ENCODE measurements at places on chromosomes 16 and 17.

GRCh38 chr17:79905832-79906231 is 66.6 kb upstream of the CBX4 start:
- DNase-seq, result no peak

DNA sequence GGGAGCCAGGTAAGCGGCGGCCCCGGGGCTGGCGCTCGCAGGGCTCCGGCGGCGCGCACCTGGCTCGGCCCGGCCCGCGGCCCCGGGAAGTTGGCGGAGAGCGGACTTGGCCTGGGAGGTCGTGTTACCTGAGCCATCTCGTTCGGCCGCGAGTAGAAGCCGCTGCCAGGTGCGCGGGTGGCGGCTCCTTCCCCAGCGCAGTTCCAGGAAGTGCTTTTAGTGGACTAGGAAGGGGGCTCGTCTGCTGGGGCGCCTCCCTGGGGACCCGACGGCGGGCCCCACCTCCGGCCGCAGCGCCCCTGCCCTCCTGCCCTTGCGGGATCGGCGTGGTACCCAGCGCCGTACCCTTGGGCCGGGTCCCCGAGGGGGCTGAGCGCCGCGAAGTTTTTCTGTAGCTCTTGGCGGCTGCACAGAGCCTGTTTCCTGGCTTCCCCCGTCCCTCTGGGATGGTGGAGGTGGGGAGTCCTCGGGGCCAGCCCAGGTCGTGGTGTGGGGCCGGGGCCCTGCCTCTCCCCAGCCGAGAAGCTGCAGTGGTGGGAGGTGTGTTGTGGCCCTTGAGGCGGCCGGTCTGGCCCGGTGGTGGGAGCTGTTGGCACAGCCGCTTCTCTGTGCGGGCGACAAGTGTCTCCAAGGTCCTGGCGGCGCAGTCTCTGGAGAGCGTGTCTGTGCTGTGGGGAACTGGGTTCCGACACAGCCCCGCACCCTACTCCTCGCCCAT is 96.9 kb downstream of the RAB11FIP4 start:
- no peak for DNase-seq

DNA sequence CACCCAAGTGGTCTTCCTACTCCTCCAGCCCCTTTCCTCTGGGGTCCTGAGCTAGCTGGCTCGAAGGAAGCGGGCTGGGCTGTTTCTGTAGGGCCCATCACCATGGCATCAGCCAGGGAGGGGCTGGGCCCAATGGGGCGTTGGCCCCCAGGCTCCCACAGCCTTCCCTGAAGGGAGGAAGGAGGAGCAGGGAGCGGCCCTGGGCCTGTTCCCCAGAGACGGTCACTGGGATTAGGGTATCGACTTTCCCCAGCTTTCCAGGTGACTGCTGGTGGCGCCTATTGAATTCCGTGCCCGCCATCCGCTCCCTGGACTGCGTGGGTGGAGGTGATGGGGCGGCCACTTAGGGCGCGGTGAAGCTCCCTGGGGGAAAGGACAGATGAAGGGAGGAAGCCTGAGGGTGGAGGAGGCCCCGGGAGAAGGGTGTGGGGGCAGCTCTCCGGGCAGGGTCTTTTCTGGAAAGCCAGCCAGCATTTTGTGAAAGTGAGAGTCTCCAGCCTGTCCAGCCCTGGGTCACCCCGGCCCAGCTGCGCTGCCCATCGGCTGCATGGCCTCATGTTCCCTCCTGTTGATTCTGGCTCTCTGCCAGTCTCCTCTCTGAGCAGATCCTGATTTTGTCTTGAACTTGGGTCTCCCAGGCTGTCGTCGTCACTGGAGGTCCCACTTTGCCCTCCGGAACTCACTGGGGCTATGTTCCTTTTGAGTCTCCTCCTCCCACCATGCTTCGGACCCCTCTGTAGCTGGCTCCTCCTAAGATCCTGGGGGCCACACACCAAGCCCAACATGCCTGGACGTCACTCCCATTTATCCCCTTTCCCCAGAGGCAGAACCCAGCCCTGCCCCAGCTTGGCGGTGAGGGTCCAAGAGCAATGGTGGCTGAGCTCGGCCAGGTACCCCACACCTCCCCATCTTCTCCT is 9.8 kb downstream of the NHERF1 start:
- DNase-seq, result no peak

GRCh38 chr16:9077091-9077809 is 14.2 kb upstream of the HAPSTR1 start:
- DNase-seq, result no peak

GRCh38 chr17:4986403-4986802 is 1.1 kb downstream of the CAMTA2 start:
- DNase-seq, result no peak

DNA sequence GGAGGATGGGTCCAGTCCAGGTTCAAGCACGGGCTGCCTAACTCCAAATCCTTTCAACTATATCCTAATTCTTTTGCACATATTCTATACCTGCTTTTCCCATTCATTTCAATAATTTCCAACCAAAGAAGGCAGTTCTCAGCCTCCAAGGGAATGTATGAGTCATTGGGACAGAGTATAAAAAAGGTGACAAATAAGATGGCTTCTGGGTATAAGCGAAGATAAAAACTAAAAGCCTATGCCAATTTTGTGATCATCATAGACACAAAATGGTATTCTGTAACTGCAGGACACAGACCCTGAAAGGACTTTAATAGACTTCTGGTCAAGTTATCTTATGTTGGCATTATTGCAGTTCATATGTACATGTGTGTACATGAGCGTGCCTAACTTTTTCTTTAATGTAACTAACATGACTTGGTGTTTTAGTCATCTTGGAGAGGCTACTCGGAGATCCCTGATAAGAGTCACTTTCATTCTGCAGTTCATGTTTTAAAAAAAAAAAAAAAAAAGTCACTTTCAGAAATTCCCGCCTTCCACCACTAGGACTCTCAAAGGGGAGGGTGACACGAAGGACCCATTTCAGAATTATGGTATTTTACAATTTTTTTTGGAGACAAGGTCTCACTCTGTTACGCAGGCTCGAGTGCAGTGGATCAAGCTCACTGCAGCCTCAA is 17.3 kb downstream of the COG1 start:
- no peak for DNase-seq

GRCh38 chr17:33511670-33512069 is 218.6 kb upstream of the ASIC2 start:
- DNase-seq, result no peak

DNA sequence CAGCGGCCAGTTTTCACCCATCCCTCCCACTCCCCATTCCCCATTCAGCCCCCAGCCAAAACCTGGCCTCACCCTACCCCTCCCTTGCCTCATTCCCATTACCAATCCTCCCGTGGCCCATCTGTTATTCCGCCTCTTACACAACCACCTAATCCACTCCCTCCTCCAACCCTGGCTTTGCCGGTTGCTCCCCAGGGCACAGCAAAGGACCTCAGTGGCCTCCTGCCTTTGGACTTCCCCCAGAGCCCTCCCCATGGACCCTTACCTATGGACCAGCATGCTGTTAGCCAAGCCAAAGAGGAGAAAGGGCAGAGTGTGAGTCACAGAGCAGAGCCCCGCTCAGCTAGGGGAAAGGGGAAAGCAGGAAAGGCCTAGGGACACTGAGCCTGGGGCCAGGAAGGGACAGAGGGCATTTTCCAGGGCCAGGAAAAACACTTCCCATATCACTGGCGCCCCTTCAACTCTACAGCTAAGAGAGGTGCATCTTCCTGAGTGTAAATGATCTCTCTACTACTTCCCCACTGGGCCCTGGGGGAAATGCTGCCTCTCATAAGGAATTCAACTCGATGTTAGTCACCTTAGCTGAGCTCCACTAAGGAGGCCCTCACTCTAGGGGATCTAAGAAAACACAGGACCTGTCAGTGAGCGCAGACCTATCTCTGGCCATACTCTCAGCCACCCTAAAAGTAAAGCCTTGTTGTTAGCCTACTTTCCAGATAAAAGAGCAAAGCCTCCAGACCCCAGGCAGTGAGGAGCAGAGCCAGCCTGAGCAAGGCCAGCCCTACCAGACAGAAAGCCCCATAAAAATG is 10.6 kb downstream of the PEMT start:
- DNase-seq, result no peak

- DNase-seq, result peak; percentile 11
These were observed 4.7 kb upstream of the FSCN2 start for GRCh38 chr17:81523402-81524038.

GRCh38 chr16:75099738-75100602 is 16.6 kb downstream of the LDHD start:
- no peak for DNase-seq

- no peak for DNase-seq
These were observed 169.2 kb downstream of the HAPSTR1 start for GRCh38 chr16:9260666-9261065.

GRCh38 chr16:3259836-3260235 is 3.4 kb upstream of the MEFV start:
- no peak for DNase-seq

GRCh38 chr17:80837711-80838110 is 153.9 kb upstream of the CHMP6 start:
- DNase-seq, result no peak

DNA sequence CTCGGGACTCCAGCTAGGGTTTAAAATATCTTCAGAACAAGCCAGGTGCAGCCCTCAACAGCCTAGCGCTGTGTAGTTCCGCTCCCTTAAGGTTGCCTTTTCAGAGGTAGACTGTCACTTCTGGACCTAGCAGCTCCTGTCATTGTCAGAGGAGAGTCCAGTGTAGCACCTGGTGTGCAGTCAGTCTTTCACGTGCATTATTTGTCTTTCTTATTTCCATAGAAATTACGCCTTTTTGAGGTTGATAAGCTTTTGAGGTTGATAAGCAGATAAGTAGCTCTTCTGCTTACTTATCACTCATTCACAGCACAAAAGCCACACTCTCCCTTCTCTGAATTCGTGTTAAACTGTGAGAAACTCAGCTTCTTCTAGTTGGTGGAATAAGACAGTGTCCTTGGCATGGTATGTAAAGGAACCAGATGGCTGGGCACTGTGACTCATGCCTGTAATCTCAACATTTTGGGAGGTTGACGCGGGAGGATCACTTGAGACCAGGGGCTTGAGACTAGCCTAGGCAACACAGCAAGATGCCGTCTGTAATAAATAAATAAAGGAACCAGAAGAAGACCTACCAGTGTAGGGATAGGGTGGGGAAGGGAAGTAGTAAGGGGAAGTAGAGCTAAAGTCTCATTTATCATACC is 10.2 kb downstream of the EEF2K start:
- no peak for DNase-seq

DNA sequence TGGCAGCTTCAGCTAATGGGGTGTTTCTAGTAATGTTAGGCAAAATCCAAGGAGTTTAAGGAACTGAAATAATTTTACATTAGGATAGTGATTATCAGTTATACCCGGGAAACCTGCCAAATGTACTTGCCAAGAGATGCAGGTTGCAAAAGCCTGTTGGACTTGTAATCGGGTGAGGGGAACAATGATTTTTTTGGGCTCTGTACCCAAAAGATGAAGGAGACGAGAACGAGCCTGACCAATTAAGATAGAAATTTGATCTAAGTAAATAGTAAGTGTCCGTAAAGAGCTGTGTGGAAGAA is 56.3 kb upstream of the ARL4D start:
- DNase-seq, result no peak

GRCh38 chr16:75011634-75012307 is 12.9 kb downstream of the ZNRF1 start:
- no peak for DNase-seq

GRCh38 chr17:78429618-78429995 is 51.2 kb downstream of the PGS1 start:
- no peak for DNase-seq

DNA sequence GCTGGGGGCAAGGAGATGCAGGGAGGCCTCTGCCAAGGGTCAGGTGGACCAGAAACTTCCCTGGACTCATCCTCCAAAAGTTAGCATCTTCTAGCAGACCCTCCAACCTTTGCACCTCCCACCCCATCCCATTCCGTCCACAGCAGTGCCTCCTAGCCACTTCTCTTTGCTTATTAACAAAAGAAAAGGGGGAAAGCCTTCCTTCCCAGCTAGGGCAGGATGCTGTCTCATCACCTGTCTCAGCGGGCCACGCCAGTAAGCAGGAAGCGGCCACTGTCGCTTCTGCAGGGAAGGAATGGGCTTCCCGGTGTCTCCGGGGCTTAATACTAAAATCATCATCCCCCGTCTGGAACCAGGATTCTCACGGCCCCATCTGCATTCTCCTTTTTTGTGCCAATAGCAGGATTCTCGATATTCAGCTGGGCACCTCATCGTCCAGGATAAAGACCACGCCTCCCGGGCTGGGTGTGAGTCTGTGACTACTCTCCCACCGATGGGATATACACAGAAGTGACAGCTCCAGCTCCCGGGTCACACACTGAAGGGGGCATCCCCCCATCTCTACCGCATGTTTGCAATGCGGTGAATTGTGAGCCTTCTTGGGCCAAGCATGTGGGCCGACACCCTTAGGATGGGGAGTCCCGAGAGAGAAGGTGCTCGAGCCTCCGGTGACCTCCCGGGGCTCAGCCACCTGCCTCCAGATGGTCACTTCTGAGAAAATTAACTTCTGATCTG is 15.5 kb upstream of the RBFOX3 start:
- DNase-seq, result no peak

GRCh38 chr16:12455287-12455798 is 348.3 kb downstream of the CPPED1 start:
- no peak for DNase-seq

DNA sequence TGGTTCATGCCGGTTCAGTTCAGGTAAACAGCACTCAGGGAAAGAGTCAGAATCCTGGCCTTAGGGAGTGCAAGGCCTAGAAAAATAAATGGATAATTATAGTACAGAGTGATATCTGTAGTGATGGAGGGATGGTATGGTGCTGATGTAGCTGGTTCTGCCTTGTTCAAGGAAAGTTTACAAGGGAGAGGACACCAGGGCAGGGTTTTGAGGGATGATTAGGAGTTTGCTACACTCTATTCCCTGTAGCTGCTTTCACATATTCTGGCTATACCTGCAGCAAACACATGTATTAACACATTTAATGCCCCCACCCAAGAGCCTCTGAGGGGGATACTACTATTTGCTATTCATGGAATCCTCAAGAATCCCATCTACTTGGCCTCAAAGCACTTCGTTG is 1.7 kb upstream of the NOS2 start:
- DNase-seq, result no peak

- no peak for DNase-seq
These were observed 641.0 kb upstream of the EEF2KMT start for GRCh38 chr16:5738586-5738985.

DNA sequence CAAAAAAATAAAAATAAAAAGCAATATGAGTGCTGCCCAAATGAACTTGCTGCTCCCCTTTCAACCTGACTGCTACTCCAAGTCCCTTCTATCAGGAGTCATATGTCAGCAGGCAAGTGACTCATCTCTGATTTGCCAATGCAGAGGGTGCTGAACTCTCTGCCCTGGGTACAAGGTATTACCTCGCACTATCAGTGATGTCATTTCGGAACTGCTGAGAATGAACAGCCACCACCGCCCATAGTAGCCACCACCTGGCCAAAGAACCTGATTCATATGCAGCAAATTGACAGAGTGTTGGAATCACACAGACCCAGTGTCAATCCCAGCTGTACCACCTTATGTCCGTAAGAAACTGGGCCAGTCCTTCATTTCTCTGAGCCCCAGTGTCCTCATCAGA is 31.2 kb downstream of the LYRM9 start:
- DNase-seq, result no peak

GRCh38 chr17:20979792-20980083 is 63.1 kb downstream of the USP22 start:
- no peak for DNase-seq
